ENCODE measurements at places on chromosomes 2 and 18.

- DNase-seq = no peak
These were observed 239.8 kb downstream of the FHOD3 start for GRCh38 chr18:36537289-36537688.

DNA sequence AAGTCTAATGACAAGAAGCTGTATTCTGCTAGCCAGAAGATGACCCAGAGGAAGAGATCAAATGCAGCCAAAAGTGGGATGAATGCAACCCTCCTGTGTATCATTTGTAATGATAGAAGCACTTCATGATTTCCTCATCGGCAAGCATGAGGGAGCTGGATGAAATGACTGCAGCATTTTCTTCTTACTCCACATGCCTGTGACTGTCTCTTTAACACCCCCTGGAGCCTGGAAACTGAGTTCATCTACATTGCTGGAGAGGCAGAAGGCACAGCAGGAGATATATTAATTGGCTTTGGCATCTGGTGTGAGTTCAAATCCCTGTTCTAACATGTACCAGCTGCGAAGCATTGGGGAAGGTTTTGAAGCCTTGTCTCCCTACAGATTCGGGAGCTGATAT lies 37.7 kb downstream of the ID2 start:
- no peak for DNase-seq

DNA sequence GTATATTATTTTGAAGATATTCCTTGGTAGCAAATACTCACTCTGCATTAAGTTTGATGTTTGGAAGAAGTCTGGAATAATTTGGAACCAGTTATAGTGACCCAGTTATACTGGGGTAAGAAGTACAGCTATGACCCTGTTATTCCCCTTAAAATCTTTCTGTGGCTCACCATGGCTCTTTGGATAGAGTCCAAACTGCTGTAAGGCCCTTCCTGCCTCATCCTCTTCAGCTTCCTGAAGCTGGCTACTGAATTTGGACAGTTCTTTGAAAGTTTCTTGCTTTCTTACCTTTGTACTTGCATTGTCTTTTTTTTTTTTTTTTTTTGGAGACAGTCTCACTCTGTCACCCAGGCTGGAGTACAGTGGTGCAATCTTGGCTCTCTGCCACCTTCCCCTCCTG lies 85.6 kb downstream of the ABI2 start:
- no peak for DNase-seq

GRCh38 chr2:237383991-237384671 lies 29.8 kb downstream of the COL6A3 start:
- no peak for DNase-seq

- no peak for DNase-seq
These were observed 15.6 kb upstream of the LAMA1 start for GRCh38 chr18:7133181-7133580.

DNA sequence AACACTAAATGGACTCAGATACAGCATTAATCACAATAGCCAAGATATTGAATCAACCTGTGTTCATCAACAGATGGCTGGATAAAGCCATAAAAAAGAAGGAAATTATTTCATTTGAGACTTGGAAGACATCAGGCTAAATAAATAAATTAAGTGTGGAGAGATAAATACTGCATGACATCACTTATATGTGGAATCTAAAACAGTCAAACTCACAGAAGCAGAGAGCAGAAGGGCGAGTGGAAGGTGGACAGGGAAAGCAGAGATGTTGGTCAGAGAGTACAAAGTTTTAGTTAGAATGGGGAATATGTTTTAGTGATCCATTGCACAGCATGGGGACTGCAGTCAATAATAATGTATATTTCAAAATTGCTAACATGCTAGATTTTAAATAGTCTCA lies 207.2 kb downstream of the VAPA start:
- DNase-seq = no peak

- no peak for DNase-seq
These were observed 13.2 kb downstream of the FN1 start for GRCh38 chr2:215422676-215423075.

DNA sequence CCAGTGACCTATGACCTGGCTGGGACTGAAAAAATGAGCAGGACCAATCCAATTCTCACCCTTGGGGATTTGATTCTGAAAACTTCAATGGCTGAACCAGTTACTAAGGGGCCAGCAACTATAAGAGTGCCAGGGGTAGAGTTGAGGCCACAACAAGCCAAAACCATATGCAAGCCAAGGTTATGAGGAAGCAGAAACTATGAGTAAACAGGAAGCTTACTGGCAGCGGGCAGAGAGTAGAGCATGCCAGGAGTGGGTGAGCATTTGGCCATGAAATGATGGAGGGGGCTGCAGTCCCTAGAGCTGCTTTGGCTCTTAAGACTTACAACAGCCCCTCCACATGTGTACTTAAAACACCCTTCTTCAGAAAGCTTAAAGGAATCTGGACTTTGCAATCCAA lies 82.4 kb downstream of the RBMS1 start:
- no peak for DNase-seq

GRCh38 chr18:32480581-32480980 lies 9.9 kb upstream of the GAREM1 start:
- no peak for DNase-seq

DNA sequence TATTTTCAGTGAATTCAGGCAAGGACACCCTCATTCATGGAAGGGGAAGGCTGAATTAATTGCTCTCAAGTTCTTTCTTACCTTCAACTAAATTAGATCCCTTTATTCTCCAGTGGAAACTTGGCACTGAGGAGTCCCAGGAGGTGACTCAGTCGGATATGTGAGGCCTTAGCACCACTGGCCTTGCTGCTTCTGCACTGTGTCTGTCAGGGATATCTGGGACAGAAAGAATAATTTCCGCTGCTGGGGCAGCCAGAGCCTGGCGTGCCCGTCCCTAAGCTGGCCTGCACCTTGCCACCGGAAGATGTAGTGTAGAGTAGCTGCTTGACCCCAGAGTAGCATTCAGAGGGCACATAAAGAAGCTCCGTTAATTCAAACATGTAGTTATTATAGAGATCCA lies 53.4 kb downstream of the LIMS1 start:
- no peak for DNase-seq
